ENCODE measurements at places on chromosomes 7 and 10.

DNA sequence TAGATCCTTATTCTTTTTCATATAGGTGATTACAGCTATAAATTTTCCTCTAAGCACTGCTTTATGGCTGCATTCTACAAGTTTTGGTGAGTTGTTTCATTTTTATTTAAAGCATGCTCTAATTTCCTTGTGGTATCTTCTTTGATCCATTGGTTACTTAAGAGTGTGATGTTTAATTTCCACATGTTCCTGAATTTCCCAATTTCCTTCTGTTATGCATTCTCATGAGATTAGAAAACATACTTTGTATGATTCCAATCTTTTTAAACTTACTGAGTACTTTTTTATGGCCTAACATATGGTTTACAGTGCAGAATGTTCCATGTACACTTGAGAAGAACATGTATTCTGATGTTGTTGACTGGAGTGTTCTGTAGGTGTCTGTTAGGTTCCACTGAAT lies 53.4 kb downstream of the MYL10 start:
- no peak for DNase-seq

DNA sequence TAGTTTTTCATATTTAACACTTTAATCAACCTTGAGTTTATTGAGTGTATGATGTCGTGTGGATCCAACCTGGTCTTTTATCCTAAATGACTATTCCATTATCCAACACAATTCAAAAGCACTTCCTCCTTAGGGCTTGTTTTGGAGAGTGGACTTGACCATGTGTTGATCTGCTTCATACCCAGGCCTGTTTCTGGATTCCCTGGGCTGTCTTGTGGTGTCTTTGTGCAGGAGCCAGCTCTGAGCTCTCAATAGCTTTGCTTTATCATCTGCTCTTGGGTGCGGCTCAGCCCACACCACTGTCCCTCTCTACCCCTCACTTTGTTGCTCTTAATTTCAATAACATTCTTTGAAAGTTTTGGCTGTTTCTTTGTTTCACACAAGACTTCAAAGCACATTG lies 70.9 kb upstream of the CHST15 start:
- DNase-seq = no peak

DNA sequence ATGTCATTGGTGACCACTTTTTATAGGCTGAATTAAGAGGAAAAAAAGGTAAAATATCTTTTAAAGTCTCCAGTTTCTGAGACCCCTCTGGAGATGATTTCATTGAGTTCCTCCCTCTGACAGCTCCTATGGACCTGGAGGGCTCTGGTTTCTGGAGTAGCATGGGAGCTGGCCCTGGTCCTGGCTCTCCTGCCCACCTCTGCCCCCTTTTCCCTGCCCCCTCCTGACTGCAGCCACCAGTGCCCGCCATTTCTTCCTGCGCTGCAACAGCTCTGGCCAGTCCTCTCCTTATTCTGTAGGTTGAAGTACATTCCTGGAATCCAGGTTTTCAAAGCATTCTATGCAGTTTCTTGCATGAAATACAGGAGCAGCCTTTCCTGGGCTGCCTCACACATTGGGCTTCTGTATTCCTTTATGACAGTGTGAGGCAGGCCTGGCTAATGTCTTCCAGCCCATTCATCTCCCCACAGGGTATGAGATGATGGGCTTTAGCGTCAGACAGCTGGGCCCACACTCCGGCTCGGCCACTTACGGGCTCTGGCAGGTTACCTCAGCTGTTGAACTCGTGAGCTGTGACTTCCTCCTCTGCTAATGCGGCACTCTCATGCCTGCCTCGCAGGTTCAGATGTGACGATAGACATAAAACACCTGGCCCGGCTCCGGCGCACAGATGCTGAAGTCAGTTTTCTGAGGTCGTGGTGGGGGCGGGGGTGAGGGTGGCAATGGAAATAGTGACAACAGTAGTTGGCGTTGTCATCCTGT lies 101.7 kb downstream of the MGMT start:
- DNase-seq = no peak

DNA sequence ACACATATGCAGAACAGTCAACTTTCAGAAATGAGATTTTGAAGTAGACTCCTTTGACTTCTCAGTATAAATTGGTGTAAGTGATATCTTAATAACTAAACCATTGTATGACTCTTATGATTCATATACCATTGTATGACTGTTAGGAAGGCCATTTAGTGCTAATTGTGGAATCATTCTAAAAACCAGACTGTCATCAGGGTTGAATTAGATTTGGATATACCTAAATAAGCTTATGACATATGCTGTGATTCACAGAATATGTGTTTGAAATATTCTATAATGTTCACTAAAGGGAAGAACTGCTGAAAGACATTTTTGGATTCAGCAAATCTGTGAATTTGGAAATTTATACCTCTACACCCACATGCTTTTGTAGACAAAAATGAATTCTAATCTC lies 438.1 kb downstream of the MDFIC start:
- DNase-seq = no peak

DNA sequence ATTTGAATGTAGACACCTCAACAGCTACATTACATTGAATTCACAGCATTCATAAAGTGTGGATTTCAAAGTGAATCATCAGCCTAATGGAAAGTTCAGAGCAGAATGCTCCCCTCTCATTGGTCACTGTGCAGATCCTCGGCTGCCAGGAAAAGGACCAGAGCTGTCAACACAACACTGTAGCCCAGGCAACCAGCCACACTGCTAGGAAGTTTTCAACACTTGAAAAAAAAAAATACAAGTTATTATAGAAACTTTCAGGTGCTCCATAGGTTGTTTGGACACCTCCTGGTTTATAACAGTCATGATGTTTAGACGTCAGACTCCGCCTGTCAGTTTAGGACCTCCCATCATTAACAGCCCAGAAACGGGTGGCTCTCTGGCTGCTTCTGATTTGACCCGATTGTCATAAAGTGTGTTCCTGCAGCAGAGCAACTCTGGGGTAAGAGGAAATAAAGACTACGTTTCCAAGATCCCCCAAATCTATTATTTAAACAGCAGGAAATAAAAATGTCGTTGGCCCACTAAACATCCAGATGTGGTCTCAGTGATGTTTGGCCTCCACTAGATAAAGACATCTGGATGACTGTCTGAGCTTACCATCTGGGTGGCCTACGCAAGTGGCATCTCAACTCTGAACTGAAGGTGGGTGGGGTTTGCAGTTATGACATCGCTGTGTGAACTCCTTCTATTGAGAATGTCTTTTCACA lies 117.4 kb downstream of the CABCOCO1 start:
- no peak for DNase-seq

DNA sequence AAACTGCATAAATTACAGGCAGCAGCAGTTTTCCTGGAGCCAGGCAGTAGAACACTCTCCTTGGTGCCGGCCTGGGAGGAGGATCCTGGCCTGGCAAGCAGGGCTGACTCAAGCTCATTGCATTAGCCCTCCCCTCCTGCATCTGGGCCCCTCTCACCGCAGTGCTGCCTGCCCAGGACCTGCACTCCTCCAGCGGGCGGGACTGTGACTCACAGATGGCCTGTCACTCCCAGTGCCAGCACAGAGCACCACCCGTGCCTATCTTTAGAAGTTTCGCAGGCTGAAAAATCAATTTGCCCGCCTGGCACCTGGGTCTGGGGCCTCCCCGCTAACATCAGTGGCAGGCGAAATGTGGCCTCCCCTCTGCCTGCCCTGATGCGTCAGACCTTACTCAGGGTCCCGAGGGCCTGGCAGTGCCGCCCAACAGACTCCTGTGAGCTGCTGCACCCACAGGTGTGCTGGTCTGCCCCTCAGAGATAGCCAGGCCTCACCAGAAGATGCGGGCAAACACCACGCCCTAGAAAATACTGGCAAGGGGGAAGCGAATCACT lies 123.8 kb downstream of the KCNMA1 start:
- peak; percentile 58 for DNase-seq

DNA sequence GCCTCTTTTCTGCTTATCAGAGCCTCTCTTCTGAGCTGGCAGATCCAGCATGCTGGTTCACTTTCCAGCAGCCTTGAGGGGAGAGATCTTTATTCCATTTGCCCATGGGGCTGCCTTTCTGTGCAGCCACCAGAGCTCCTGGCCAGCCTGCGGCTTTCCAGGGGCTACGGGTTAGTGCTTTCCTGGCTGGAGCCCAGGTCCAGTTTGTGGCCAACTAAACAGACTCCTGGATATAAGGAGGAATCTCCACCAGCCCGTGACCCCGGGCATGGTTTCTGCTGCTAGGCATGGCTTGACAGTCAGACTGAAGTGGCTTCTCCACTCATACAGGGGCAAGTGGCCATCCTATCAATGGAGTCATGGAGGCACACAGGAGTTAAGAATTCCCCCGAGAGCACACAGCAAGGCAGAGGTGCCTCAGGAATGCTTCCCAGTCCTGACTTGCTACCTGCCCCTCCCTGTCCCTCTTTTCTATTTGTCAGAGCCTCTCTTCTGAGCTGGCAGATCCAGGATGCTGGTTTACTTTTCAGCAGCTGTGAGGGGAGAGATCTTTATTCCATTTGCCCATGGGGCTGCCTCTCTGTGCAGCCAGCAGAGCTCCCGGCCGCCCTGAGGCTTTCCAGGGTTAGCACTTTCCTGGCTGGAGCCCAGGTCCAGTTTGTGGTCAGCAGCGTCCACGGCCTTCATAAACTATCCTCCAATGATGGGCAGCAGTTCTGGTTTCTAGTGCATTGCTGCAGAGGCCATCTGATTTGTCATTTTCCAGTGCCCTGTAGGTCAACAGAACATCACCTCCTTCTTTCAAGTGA lies 35.9 kb downstream of the TSPAN15 start:
- no peak for DNase-seq

Data from AG04450 (cell line).